Choroid plexus epithelial cell (primary cell): ENCODE measurements at places on chromosomes 13 and 19.

GRCh38 chr19:27906081-27906480 is 1306.9 kb downstream of the UQCRFS1 start:
- DNase-seq = no peak

GRCh38 chr19:43439032-43439708 is 24.5 kb downstream of the TEX101 start:
- no peak for DNase-seq

GRCh38 chr19:37933937-37934358 is 26.9 kb downstream of the SIPA1L3 start:
- DNase-seq = peak; percentile 72

- peak; percentile 75 for DNase-seq
Observed at GRCh38 chr13:110092831-110093247, 214.1 kb downstream of the COL4A1 start.

- DNase-seq = no peak
Observed at GRCh38 chr13:66113882-66114526, 1116.1 kb downstream of the PCDH9 start.

DNA sequence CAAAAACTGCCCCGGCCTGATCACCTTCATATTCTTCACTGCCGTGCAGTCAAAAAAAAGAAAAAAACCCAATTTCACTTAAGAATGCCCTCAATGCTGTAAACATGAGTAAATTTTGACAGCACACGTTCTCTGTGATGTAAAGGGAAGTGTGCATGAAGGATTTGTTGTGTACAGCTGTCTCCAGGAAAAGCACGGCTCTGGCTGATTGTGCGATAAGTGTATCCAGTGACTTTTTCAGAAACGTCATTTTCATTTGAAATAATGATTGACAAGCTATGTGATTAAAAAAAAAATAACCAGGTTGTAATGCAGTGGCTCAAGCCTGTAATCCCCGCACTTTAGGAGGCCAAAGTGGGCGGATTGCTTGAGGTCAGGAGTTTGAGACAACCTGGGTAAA is 39.6 kb downstream of the ANKRD10 start:
- DNase-seq = no peak

DNA sequence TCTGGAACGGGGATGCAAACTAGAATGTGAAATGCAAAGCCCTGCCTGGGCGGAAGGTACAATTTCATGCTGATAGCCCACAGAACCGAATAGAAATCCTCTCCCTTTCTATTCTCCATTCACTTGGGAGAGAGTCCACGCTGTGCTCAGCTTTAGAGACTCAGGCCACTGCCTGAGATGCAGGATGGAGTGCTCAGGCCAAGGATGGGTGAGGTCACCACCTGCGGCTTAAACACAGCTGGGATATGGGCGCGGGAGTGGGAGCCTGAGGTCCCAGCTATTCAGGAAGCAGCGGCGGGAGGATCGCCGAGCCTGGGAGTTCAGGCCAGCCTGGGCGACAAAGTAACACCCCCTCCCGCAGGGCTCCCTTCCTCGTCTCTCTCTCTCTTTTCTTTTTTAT is 446 bp upstream of the ZNF83 start:
- no peak for DNase-seq

GRCh38 chr19:495081-495401 is 1.2 kb upstream of the MADCAM1 start:
- DNase-seq = no peak

- DNase-seq = peak; percentile 17
Observed at GRCh38 chr13:24381541-24382265, 72.3 kb downstream of the C1QTNF9 start.

GRCh38 chr13:112896736-112897602 is 72.0 kb upstream of the MCF2L start:
- DNase-seq = no peak

GRCh38 chr13:79780240-79780639 is 299.3 kb downstream of the NDFIP2 start:
- no peak for DNase-seq

DNA sequence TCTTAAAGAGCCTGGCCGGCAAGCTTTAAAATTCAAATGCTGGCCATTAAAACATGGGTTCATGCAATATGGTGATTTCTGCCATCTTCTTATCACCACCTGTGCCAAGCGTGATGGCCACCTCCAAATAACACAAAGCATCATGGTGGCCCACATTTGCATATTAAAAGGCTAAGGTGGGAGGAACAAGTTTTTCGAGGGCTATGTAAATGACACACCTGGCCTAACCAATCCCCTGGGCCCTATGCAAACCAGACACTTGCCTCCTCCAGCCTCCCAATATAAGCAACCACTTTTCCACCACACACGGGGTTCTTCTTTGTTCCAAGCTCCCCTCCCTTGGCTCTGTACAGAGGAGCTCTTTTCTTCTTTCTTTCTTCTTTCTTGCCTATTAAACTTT is 14.4 kb downstream of the LILRB4 start:
- no peak for DNase-seq

- peak; percentile 27 for DNase-seq
Observed at GRCh38 chr19:6318772-6319171, 14.6 kb downstream of the ACER1 start.

DNA sequence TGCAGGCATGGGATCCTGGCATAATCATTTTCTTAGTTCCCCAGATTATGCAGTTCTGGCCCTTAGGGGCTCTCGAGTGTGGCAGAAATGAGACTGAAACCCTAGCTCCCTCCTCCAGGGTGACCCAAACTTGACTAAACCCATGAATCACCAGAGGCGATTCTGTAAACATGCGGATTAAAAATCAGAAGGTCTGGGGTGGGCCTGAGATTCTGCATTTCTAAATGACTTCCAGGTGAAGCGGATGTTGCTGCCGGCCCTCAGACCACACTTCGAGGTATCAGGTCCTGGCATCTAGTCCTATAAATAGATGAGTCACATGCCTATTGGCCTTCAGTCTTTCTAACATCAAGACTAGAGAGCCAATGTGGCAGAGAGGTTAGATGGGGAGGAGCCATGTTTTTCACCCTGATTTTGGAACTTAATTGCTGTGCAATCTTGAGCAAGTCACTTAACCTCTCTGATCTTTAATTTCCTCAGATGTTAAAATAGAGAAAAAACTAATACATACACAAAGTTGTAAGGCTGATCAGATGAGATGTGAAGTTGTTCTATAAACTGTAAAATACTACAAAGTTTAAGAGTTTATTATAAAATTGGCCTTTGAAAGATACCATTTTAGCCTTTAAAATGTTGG is 431.2 kb downstream of the FOXO1 start:
- DNase-seq = no peak

DNA sequence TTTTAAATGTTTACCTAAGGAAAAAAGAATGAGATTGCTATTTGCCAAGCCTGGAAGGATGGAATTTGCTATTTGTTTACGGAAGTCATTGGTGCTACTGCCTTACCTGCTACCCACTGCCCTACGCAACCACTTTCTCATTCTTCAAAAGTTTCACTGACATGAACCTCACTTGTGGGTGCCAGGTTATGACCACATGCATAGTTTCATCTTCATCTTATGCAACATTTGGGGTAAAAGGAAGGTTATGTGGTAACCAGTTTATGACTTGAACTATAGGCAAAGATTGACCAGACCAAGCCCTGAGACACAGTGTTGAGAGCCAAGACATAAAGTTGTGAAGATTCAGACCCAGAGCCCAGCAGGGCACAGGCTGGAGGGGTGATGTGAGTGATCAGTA is 142.5 kb downstream of the LACC1 start:
- DNase-seq = peak; percentile 75

- peak; percentile 64 for DNase-seq
Observed at GRCh38 chr19:34254046-34254697, at the start of gene GARRE1. GARRE1 (plus strand) TSS chr19:34254554; CDS start chr19:34300474, 45,920 bp downstream.

- no peak for DNase-seq
Observed at GRCh38 chr13:20258963-20259288, 26.8 kb upstream of the GJB6 start.

DNA sequence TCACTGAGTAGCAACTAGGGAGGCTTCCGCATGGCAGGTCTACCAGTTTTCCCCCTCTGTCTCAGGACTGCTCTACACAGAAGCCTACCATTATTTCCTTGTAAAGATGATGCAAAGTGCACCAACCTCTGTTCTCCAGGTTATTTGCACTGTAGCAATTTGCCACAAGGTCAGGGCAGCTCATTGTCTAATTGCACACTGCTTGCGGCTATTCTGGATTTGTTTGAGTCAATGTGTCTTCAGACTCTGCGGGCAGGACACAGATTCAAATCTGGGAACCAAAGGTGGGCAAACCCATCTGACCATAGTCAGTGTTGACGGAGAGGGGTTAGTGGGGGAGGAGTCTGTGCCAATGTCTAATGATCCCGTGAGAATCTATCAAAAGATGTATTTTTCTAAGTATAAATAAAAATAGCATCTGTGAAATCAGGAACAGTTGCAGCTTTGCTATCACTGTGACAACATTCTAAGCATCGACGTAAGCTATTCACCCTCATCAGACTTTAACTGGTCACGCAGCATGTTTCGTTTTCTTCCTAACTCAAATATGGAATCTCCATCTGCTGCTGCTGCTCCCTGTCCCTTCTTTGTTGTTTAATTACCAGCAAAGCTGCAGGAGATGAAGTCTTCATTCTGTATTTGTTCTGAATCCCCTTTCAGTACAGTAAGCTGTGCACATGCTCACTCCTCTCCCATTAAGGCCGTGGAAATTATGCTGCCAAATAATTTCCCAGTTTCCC is 26.4 kb downstream of the CYSLTR2 start:
- no peak for DNase-seq
